ENCODE measurements at places on chromosomes 16 and 17.

GRCh38 chr16:62038646-62039045 is 2.4 kb upstream of the CDH8 start:
- DNase-seq: no peak

DNA sequence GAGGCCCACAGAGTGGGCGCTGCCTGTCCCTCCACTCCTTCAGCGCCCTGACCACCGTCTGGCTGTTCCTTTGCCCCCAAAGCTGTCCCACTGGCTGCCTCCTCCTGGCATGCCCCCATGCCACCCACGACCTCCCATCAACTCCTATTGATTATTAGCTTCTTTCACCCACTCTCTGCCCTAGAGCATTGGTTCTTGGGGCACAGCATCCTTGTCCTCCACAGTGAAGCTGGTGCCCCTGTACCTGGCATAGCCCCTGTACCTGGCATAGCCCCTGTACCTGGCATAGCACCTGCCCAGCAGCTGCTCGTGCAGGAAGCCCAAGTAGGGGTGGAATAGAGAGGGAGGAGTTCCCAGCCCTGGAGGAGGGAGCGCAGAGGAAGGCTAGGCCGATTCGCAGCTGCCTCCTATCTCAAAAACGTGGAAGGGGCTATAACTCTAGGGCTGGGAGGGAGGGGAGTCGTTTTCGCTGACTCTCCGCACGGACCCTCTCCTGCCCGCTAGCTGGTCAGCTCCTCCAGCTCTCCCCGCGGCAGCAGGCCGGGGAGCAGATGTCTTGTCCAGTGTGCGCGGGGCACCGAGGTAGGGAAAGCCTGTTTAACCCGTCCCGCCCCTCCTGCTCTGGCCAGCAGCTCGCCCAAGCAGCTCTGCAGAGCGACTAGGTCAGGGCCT is 5.7 kb upstream of the ACTG1 start:
- DNase-seq: no peak

DNA sequence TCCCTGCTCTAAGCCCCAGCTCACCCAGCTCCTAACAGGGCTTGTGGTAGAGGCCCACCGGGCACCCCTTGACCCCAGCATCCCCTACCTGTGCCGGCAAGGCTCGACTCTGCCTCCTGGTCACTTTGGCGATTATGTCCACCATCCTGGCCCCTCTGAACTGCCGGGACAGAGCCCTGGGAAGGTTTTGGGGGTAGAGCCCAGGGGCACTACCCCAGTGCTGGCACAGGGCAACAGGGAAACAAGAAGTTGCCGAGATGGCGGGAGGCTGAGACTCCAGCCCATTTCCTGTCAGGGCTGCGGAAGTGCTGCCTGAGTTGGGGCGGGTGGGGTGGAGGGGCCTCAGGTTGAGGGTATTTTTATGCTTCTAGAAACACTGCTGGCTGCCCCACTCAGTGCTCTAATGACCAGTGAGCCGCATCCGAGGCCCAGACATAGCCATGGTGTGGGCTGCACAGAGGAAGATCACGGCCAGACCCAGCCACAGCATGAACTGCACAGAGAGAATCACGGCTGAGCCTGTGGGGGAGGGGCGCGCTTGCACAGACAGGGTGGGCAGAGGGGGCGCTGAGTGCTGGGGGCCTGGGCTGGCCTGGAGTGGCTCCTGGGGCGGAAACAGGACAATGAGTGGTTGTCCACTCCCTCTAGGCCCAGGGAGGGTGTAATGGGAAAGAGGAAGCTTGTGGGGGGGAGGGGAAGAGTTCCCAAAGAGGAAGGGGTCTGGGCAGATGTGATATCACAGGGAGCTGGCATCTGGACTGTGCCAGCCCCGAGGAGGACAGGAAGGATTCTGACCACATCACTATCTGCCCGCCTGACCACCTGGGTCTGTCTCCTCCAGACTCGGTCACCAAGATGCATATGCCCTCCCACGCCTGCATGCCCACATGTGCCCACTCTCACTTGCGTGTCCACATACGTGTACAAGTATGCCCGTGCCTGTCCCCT is 22.3 kb downstream of the ARHGAP27 start:
- peak; percentile 66 for DNase-seq

DNA sequence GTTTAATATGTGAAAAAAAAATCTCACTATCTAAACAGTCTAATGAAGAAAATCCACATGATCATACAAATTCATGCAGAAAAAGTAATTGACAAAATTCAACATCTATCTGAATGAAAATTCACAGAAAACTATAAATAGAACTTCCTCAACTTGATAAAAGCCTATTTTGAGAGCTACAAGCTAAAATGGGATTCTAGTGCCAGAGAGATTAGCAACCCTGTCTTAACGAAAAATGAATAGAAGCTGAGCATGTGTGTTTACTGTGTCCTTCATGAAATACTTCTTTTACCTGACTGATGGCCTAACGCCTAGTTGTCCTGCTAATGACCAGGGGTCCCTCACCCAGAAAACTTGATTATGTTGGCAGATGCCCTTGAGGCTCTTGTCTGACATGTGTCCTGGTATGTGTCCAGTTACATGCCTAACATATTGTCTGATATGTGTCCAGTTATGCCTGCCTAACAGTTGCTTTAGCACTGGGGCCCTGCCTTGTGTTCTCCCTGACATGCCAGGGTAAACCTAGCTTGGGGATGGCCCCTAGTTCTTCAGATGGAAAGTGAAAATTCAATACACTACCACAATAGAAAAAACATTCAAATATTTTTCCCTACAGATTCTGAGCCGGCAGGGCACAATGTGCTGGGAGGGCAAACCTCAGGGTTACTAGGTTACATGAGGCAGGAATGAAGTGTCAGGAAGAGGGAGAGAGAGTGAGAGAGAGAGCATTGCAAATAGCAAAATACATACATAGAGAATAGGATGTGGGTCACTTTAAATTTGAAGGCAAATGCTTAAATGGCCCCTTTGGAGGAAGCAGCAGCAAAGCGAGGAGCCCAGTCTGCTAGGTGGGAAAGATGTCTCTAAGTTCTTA is 834.0 kb downstream of the CDH11 start:
- DNase-seq: no peak

DNA sequence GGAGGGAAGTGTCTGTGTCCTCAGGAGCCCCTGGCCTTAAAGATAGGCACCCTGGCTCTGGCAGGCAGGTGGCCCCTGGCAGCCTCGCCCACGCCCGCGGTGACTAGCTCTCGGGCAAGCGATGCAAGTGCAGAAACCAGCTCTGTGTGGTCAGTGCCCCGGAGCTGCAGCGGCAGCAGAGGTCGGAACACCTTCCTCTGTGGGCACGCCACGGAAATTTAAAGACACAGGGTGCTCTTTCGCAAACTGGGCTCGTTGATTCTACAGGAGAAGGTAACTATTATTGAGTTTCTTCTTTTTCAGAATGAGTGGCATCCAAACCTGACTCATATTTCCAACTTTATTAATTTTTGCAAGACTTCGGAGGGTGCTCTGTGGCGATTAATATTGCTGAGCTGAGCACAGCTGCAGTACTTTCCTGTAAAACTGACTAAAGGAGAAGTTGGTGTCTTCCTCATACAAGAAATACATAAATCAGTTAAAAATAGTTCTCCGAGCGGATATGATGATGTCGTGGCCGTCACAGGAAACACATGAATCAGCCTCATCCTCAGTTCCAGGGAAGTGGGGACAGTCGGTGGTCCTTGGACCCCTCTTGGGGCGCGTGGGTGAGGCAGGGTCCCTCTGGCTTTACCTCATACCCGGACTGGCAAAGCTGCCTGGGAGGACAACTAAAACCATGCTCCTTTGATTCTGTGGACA is 120.2 kb downstream of the METRNL start:
- DNase-seq: peak; percentile 60

GRCh38 chr16:87534030-87534653 is 41.3 kb upstream of the ZCCHC14 start:
- DNase-seq: no peak

- no peak for DNase-seq
Measured at GRCh38 chr17:68344701-68345136, 53.4 kb downstream of the ARSG start.

GRCh38 chr16:89581861-89582563 is 6.5 kb downstream of the CPNE7 start:
- DNase-seq: no peak

- DNase-seq: no peak
Measured at GRCh38 chr16:80606221-80606766, 65.5 kb downstream of the DYNLRB2 start.

DNA sequence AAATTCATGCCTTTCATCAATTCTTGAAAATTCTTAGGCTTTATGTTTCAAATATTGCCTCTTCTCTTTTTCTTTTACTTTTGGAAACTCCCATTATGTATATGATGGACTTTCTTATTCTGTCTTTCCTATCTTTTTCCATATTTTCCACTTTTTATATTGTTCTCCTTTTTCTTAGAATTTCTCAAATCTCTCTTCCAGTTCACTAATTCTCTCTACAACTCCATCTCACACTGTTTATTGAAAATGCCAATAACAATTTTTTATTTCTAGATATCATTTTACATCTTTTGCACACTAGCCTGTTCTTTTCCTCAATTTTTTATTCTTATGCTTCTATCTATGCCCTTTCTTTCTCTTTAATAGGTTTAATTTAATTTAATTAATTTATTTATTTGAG is 43.8 kb upstream of the EFCAB3 start:
- DNase-seq: no peak

GRCh38 chr17:71325117-71325516 is 795.7 kb upstream of the SOX9 start:
- no peak for DNase-seq

- no peak for DNase-seq
Measured at GRCh38 chr17:65684631-65685030, 123.2 kb upstream of the AXIN2 start.

DNA sequence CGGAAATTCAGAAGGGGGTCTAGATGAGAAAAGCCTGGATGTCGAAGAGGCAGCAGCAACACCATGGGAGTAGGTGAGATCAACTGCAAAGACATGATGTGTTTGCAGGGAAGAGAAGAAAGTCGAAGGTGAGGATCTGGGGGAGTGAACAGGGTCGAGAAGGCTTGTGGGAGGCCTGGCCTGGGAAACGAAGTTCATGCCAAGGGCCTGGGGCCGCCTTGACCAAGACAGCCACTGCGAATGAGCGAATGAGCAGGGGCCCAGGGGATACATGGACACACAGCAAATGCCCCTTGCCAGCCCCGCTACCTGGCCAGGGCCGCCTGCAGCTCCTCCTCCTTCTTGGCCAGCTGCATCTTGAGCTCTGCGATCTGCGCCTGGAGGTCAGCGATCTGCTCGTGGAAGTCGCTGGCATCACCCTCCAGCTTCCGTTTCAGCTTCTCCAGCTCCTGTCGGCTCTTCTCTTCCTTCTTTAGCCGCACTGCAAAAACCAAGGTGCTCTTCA is 87.1 kb downstream of the NDE1 start:
- no peak for DNase-seq

DNA sequence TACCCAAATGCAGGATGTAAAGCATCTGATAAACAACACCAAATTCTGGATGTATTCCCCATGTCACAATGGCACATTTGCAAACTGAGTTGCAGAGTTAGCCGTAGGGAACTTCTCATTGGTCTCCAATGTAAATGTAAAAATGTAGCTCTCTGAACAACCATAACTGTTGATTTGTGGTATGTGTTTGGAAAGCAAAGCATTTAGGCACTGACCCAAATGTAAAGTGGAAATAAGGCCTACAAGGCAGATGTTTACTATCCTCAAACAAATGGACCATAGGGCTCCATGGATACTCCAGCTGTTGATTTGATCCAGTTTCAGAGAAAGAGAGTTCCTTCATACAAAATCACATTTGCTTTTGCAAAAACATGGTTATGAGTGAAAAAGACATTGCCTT is 223.0 kb upstream of the ELAC2 start:
- no peak for DNase-seq

- no peak for DNase-seq
Measured at GRCh38 chr16:75413951-75414350, 19.4 kb downstream of the CFDP1 start.

DNA sequence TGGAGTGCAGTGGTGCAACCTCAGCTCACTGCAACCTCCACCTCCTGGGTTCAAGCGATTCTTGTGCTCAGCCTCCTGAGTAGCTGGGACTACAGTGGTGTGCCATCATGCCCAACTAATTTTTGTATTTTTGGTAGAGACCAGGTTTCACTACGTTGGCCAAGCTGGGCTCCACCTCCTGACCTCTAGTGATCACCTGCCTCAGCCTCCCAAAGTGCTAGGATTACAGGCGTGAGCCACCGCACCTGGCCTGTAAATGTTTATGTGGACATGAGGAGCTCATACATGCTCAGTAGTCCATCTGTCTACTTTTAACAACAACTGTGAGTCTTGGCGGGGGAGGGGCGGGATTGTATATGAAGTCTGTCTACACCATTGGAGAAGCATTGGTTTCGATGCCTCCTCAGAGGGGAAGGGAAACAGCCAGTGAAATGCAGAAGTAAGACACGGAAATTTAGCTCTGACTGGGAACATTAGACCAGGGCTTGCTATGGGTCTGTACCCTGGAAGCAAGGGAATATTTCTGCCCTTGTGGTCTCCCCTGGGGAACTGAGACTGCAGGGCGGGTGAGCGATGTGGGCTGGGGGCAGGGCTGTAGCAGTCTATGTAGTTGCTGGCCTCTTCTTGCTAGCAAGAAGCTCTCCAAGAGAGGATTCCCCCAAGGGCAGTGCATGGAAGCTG is 9.3 kb downstream of the NUBP1 start:
- no peak for DNase-seq

DNA sequence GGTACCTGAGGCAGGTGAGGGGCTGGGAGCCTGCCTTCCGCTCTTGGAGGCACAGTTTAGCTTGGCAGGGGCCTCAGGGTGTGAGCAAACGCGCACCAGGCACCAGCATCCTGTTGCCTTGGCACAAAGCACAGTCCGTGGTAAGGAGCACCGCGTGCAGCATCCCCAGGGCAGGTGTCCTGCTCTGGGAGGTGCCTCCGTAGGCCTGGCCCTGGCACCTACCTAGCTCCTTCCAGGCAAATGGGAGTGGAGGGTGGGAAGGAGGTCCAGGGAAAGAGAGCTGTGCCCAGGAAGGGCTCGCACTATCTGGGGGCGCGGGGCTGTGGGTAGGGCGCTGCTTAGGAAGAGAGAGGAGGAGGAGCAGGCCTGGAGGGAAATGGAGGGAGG is 3.1 kb upstream of the GSE1 start:
- DNase-seq: no peak

- no peak for DNase-seq
Measured at GRCh38 chr16:69109486-69110270, 4.2 kb downstream of the HAS3 start.

- no peak for DNase-seq
Measured at GRCh38 chr17:80126449-80126715, 20.5 kb downstream of the EIF4A3 start.

GRCh38 chr16:1870365-1871082 is 1.4 kb downstream of the MEIOB start:
- DNase-seq: no peak

GRCh38 chr16:56426585-56426984 is 1.2 kb upstream of the AMFR start:
- no peak for DNase-seq
